ENCODE measurements at places on chromosomes 7 and 10. TPM values are rescaled to one million over a fixed set of nuclear protein-coding genes. Genes with fewer than 3 reads are reported as not detected.

The FKBP6 gene
- 0.08 TPM for polyA plus RNA-seq

The FAM25G gene
- not detected for polyA plus RNA-seq

The GPR37 gene
- polyA plus RNA-seq, result 0.08 TPM

The MYH16 gene
- 0.07 TPM for polyA plus RNA-seq

The EN2 gene
- 0.04 TPM for polyA plus RNA-seq

The ANKRD30A gene
- not detected for polyA plus RNA-seq

The ZNF804B gene
- not detected for polyA plus RNA-seq

The NXPH1 gene
- polyA plus RNA-seq, result not detected

The C10orf143 gene
- 3.2 TPM for polyA plus RNA-seq

The MPP7 gene
- 7.7 TPM for polyA plus RNA-seq

The ENKUR gene
- 12.0 TPM for polyA plus RNA-seq

The HOXA2 gene
- polyA plus RNA-seq, result 1.2 TPM

The INA gene
- polyA plus RNA-seq, result 0.07 TPM

The CCZ1B gene
- 19.5 TPM for polyA plus RNA-seq

The RNF148 gene
- 0.69 TPM for polyA plus RNA-seq

The POLR2J3 gene
- 47.5 TPM for polyA plus RNA-seq

The IGFBP3 gene
- polyA plus RNA-seq, result 45.0 TPM

The ATP6V0E2 gene
- 25.1 TPM for polyA plus RNA-seq

The GJD4 gene
- polyA plus RNA-seq, result not detected

The ADAM12 gene
- 0.38 TPM for polyA plus RNA-seq

The RBP3 gene
- not detected for polyA plus RNA-seq

The GRID2IP gene
- polyA plus RNA-seq, result 0.16 TPM

The ASB10 gene
- polyA plus RNA-seq, result not detected

The CLDN3 gene
- polyA plus RNA-seq, result 42.9 TPM

The C10orf67 gene
- polyA plus RNA-seq, result 1.1 TPM

The C7orf57 gene
- 1.6 TPM for polyA plus RNA-seq

All from lung (tissue), 17 donors.